Stimulated activated CD8-positive, alpha-beta memory T cell treated with anti-CD3 and anti-CD28 coated beads, Interleukin-2, amount 100 ng/mL, for 48 hours (primary cell): ENCODE measurements at places on chromosomes 1 and 21.

DNA sequence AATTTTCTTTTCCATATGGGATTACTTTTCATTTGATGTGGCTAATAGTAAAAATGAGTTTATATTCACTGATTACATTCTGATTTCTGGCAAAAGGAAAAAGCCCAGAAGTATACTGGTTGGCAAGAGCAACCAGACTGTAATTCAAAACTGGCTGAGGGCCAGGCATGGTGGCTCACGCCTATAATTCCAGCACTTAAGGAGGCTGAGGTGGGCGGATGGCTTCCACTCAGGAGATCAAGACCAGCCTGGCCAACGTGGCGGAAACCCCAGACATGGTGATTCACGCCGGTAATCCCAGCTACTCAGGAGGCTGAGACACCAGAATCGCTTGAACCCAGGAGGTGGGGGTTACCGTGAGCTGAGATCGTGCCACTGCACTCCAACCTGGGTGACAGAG lies 14.5 kb downstream of the SYT11 start:
- DNase-seq, result no peak

DNA sequence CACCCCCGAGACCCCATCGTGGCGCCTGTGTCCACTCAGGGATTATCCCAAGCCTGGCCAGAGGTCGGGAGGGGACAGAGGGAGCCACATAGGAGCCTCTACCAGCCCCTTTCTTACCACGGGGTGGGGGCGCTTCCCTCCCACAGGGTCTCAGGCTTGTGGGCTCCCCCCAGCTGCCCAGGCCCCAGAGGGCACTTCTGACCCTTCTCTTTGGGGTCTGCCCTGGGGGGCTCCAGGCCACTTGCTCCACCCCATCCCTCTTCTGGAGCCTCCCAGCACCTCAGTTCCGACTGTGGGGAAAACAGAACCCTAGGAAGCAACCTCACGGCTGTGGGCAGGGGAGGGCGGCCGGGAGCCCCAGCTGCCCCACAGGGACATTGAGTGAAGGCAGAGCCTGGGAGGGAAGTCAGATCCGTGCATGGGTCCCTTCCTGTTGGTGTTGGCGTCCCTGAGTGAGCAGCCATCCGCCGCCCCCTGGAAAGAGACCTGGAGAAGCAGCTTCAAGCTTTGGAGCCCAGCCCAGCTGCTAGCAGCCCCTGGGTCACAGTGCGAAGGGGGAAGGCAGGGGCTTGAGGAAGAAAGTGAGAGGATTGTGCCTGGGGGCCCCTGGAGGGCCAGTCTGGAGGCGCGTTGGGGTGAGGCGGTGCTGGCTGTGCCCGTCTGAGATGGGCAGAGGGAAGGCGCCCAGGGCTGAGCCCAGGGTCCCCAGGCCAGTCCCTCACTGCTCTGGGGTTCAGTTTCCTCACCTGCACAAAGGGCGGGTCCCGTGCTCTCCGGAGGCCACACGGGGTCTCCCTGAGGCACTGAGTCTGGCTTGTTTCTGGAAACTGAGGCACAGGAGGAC lies 22.1 kb downstream of the RRP1 start:
- no peak for DNase-seq

GRCh38 chr1:1627261-1627828 lies 4.6 kb upstream of the MMP23B start:
- DNase-seq, result no peak

- no peak for DNase-seq
Measured at GRCh38 chr1:72482736-72483413, 200.5 kb upstream of the NEGR1 start.

DNA sequence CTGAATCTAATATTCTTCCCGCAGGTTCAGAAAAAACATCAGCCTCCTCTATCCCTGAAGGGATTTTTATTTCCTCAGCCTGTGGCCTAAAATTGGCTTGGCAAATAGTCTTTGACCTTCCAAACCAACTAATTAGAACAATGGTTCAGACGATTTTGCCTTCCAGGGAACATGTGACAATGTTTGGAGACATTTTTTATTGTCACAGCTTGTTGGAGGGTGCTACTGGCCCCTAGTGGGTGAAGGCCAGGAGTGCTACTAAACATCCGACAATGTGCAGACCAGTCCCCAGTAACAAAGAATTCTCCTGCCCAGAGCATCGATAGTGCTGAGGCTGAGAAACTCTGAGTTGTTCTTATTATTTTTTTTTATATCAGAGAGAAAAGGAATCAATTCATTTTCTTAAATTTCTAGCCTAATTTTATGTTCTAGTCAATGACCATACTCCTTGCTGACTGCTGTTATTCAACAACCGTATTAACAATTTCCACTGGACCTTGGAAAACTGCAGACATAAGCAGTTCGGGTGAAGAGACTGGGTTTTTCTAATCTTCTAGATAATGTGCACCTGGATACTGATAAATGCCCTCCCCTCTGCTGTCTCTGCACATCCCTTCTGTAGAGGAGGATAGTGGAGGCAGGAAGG lies 280.7 kb downstream of the LMX1A start:
- DNase-seq, result no peak

- no peak for DNase-seq
Measured at GRCh38 chr21:41059871-41060270, 108.1 kb upstream of the BACE2 start.

DNA sequence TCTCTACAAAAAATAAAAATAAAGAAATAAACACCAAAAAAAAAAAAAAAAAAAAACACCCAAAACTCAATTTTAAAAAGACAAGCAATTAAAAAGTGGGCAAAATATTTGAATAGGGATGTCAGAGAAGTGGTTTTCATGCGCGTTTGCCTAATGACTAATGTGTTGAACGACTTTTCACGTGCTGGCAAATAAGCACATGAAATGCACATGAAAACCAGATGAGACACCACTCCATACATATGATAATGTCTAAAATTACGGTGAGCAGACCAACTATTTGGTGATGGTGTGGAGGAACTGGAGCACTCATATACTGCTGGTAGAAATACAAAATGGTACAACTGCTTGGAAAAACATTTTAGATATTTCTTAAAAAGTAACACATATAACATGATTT lies 39.4 kb upstream of the UHMK1 start:
- DNase-seq, result no peak

- no peak for DNase-seq
Measured at GRCh38 chr1:156836041-156836654, 19.5 kb upstream of the SH2D2A start.
